Breast epithelium (tissue), 4 donors: ENCODE measurements at places on chromosomes 11 and 22. TPM values are rescaled to one million over a fixed set of nuclear protein-coding genes. Genes with fewer than 3 reads are reported as not detected.

GRCh38 chr11:95148938-95149337 lies 59.3 kb downstream of the ENDOD1 start:
- no peak for DNase-seq
- no peak overlapping the region for H3K4me3 ChIP-seq
- no peaks in the 10 kb centered on the region for H3K27me3 ChIP-seq
- no peaks in the 10 kb centered on the region for H3K36me3 ChIP-seq
- H3K4me1 ChIP-seq, result peaks cover 3% of the 10 kb centered on the region

DNA sequence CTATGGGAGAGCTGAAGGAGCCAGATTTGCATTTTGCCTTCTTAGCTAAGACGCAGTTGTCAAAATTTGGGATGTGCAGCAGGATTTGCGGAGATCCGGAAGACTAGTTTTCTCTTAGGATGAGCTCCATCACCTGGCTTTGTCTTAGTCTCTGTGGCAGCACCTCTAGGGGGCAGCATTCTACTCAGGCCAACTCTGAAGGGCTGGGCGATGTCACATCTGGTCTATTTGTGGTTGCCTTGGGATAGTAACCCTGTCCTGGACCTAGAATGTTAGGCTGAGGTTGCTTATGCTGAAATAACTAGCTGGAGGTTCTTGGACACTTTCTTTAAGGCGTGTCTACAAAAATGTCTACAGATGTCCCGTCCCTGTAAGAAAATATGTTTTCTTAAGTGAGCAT lies 116.2 kb downstream of the FAT3 start:
- H3K4me1 ChIP-seq, result no peaks in the 10 kb centered on the region
- no peaks in the 10 kb centered on the region for H3K36me3 ChIP-seq
- no peaks in the 10 kb centered on the region for H3K27me3 ChIP-seq
- H3K27ac ChIP-seq, result no peak overlapping the region

DNA sequence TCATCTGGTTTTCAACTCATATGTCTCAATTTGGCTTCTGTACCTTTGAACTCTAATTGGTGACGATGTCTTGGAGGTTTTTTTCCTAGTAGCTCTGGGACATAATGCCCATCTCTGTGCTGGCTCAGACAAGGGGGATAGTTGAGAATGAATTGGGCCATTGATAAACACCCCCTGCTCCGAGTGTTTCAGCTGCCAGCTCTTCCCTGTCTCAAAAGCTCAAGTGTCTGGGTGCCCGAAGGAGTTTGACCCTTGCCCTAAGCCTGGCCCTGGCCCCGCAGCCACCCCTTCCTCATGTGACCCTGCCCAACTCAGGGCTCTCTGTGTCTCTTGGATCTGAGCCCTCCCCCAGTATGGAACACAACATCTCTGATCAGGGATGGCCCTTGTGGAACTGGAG lies 3.0 kb downstream of the INSC start:
- H3K4me1 ChIP-seq, result no peaks in the 10 kb centered on the region
- no peak overlapping the region for H3K27ac ChIP-seq
- peaks cover 30% of the 10 kb centered on the region for H3K27me3 ChIP-seq
- H3K4me3 ChIP-seq, result no peak overlapping the region
- DNase-seq, result no peak
- H3K36me3 ChIP-seq, result no peaks in the 10 kb centered on the region

Gene WNT7B
- total RNA-seq, result 2.2 TPM

Gene MMP1
- not detected for total RNA-seq

GRCh38 chr11:81979448-81979847 lies 754.2 kb downstream of the FAM181B start:
- no peak for DNase-seq
- no peaks in the 10 kb centered on the region for H3K27me3 ChIP-seq
- no peak overlapping the region for H3K4me3 ChIP-seq
- no peaks in the 10 kb centered on the region for H3K4me1 ChIP-seq

Gene CRYBA4
- not detected for total RNA-seq

DNA sequence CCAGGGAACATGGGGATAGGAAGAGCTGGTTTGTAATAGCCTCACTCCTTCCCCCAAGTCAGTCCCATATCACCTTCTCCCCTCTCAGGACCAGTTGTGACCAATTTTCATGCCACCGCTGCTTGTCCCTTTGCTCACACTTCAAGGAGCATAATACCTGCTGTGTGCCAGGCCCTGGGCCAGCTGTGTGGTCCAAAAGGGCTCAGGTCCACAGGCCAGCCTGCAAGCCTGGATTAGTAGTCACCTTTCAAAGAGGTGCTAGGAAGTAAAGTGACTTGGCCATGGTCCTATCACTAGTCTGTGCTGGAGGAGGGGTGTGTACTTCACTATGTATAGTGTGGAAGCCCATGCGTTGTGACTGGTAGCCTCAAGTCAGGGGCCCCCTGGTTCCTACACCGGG lies 38.5 kb upstream of the SUSD2 start:
- H3K27me3 ChIP-seq, result no peaks in the 10 kb centered on the region
- H3K36me3 ChIP-seq, result no peaks in the 10 kb centered on the region
- peaks cover 25% of the 10 kb centered on the region for H3K4me1 ChIP-seq
- DNase-seq, result no peak
- no peak overlapping the region for H3K27ac ChIP-seq
- H3K4me3 ChIP-seq, result no peak overlapping the region

DNA sequence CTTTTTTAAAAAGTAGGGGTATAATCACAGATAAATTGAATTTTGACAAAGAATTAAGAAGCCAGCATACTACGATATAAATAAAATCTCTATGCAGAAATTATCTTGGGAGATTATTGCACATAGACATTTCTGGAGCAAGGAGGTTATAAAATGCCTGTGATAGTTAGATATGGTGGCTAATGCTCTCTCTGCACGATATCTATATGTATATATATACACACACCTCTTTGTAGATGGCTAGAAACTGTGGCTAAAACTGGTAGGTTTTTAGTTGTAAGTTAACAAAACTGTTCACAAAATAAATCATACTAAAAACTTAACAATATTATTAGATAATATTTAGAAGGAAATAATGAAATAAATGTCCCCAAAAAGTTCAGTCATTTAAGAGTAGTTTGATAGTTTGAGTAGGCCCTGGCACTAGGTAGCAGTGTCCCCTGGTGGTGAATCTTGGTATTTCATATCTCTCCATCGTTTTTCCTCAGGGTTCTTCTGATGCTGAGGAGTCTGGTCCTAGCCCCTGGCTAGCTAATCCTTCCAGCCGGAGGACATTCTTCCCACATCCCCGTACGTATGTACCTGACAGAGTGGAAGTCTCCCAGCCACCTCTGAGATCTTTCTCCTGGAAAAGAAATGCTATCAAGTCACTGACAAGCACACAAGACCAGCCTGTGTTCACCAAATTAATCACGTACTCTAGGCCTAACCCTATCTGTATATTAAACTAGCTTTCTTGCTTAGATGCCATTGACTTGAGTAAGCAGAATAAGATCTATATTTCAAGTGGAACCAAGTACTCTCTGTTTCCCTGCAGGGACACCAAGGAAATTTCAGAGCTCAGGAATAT lies 32.2 kb downstream of the ART5 start:
- no peak overlapping the region for H3K4me3 ChIP-seq
- H3K27me3 ChIP-seq, result no peaks in the 10 kb centered on the region
- H3K36me3 ChIP-seq, result no peaks in the 10 kb centered on the region
- no peak overlapping the region for H3K27ac ChIP-seq
- no peaks in the 10 kb centered on the region for H3K4me1 ChIP-seq

- H3K27me3 ChIP-seq, result no peaks in the 10 kb centered on the region
- H3K27ac ChIP-seq, result peak overlapping the region; percentile 61
- no peak overlapping the region for H3K4me3 ChIP-seq
- DNase-seq, result no peak
- H3K4me1 ChIP-seq, result no peaks in the 10 kb centered on the region
- no peaks in the 10 kb centered on the region for H3K36me3 ChIP-seq
Measured at GRCh38 chr22:45526281-45526680, 23.6 kb downstream of the FBLN1 start.

- H3K27ac ChIP-seq, result no peak overlapping the region
- no peaks in the 10 kb centered on the region for H3K36me3 ChIP-seq
- no peaks in the 10 kb centered on the region for H3K27me3 ChIP-seq
Measured at GRCh38 chr22:47049078-47049624, 286.7 kb downstream of the TBC1D22A start.

Gene NXPE4
- total RNA-seq, result 0.29 TPM
